Hypothalamus (tissue), 51 donors: ENCODE measurements at places on chromosomes 4 and X.

- DNase-seq: no peak
Observed at GRCh38 chrX:39736216-39737211, 361.2 kb downstream of the BCOR start.

- DNase-seq: no peak
Observed at GRCh38 chrX:149037281-149037870, 467.7 kb downstream of the IDS start.

DNA sequence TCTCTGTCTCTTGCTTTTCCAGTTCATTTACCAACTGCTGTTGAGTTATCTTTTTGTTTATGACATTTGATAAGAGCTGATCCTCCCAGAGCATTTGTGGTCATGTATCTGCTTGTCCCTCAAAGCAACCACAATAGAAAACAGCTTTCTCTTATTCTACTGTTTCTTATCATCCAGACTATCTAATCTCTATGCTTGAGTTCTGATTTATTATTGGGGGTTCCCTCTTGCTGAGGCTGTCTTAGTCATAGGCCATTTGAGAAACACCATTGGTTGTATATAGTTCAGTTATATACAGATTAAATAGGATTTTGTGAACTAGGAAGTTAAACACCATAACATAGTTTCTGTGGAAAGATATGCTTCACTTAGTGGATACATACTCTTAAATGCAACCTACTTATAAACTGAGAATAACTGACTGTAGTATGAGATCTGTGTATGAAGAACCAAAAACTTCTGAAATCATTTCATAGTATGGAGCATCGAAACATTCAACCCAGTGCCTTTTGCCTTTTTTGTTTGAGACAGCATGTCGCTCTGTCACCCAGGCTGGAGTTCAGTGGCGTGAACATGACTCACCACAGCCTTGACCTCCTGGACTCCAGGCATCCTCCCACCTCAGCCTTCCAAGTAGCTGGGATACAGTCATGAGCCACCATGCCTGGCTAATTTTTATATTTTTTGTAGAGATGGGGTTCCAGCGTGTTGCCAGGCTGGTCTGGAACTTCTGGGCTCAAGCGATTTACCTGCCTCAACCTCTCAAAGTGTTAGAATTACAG is 75.8 kb downstream of the STIM2 start:
- DNase-seq: no peak

DNA sequence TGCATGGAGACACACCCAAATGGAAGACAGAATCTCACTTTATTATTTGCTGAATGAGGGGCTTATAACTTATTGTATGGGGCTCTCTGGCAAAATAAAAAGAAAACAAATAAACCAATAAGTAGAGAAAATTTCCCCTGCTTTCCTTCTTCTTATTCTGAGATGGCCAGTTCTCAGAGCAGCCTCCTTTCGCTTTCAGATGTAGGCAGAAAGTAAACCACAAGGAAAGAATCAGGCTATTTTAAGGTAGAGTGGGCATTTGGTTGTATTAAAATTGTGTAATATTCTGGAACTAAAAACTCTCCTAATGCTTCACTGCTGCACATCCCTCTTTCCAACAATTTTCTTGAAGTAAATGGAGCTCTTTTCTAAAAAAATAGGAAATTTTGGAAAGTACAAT is 241.8 kb downstream of the GALNTL6 start:
- DNase-seq: no peak

- no peak for DNase-seq
Observed at GRCh38 chr4:143353797-143354196, 17.1 kb downstream of the GAB1 start.

DNA sequence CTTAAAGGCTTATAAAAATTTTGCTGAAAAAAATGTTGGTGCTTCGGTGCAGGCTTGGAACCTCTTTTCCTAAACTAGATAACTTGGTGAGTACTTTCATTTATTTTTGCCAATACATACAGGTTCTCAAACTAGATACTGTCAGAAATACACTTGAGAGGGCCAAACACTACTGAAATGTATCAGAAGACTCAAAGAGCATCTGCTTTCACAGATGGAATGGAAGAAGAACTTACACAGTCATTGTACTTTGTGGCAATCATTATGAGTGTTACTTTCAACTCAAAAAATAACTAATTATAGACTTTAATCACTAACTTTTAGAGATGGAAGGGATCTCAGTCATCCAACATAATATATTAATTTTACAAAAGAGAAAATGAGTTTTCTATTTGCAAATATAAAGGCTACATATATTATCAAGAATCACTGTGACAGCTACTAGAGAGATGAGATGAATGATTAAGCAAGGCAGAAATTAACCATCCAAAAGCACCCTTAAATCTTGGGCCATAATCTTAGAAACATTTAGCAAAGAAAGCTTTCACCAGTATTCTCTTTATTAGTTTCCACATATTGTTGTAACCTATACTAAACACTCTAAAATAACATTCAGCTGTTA is 1.0 kb downstream of the ENAM start:
- DNase-seq: no peak

- no peak for DNase-seq
Observed at GRCh38 chr4:86587381-86588140, 6.6 kb upstream of the PTPN13 start.

GRCh38 chrX:134963041-134963440 is 27.8 kb upstream of the SMIM10 start:
- no peak for DNase-seq

GRCh38 chrX:101736651-101737050 is 77.0 kb upstream of the ARMCX2 start:
- no peak for DNase-seq

DNA sequence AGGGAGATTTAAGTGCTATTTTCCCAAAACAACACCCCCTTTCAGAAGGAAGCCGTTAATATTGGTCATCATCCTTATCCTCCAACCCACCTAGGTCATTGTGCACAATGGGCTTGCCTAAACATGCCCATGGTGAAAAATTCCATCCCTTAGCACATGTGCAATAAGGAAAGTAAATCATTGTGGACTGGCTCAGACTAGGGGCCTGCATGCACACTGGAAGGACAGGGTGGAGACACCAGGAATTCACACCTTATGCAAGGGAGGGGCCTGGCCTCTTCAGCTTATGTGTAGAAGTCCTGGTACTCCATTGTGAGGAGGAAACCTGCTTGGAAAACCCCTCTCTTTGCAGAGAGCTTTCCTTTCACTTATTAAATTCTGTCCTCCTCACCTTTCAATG is 311.4 kb upstream of the NDST4 start:
- DNase-seq: no peak

- no peak for DNase-seq
Observed at GRCh38 chr4:120331486-120332370, 265.1 kb upstream of the MAD2L1 start.

- no peak for DNase-seq
Observed at GRCh38 chr4:144699565-144699964, 53.6 kb downstream of the HHIP start.

DNA sequence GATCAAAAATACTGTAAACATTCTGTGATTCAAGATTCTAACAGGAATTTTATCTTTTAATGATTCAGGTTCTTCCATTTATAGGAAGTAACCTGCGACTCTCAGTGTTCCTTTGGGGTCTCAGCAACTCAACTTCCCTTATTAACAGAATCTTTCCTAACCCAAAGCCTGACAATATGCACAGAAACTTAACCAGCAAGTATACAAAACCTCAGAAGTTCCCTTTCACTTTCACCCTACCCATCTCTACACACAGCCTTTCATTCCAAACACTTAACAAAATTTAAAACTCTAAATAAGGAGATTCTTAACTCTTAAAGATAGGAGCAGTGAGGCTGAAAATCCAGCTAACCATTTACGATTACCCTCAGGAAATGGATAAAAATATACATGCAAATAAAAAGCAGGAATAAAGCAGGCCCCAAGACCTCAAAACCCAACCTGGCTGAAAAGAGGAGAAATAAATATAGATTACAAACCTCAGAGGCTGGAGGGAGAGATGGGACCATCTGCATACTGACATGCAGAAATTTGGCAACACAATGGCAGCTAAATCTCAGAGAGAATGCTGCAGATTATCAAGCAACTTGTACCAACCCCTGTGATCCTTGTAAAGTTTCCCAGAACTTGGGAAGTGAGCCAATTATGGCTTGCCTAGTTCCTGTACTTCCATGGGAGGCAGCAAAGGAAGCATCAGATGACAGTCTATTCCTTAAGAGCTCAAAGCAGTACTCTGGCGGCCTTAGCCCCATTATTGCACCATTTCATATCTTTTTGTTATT is 101.0 kb downstream of the ATP11C start:
- no peak for DNase-seq

DNA sequence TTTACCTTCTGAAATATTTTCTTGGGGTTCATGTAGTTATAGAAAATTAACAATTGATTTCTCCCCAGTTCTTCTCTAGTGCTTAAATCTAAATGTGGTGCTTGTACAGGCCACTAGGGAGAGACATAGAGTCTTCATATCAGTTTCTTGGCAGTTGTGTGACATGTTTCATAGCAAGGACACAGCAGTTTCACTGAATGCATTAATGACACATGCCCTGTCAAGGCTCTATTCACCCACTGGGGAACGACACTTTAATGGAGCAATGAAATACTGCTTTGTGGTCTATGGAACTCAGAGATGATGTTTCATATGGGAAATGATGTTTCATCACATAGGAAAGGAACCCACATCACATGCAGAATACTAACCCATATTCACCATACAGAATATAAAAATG is 2.8 kb downstream of the VEGFC start:
- no peak for DNase-seq

DNA sequence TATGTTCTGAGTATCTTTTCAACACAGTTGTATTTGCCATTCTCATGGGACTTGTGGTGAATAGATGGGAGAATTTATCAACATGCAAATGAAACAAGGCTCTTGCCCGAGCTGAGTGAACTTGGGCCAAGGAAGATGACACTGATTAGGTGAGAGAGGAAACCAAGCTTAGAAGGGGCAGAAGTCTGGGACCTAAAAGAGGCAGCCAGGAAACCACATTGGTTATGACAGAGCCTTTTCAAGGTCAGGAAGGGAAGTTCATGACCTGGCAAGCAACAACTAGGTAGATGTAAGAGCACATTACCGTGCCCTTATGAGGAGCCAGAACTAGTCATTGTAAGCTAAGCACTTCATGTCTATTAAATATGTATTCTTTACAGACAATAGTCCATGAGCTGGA is 590.3 kb downstream of the PACRGL start:
- no peak for DNase-seq

GRCh38 chr4:127771535-127772275 is 10.4 kb upstream of the HSPA4L start:
- DNase-seq: no peak

DNA sequence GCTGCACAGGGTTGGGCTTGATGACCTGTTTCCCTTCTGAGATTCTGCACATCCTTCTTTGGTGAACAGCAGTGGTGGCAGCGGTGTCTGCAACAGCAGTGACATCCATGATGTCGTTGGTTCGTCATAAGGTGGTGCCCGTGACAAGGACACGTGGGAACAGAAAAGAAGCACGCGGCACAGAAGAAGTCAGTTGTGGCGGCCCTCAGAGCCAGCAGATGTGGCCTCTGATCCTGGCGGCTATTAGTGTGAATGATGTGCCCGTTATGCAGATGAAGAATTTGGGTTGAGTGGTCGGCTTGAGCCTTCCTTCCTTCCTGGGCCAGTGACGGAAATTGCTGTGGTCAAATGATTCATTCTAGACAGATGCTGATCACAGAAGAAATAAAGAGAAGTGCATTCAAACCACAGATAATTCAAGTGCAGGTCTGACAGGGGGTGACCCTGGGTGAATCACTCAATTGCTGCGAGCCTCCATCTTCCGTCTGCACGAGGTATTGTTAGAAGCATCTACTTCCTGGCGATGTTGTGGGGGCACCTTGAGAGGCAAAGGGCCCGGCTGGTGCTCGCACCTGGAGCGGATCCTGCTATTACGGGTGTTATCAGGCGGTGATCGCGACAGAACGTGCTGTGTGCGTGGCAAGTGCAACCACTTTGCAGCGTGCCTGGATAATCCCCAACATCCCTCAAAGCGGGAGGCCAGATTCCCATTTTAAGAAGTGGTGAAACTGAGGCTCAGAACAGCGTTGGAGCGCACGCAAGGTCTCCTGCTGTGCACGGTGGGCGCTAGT is 215.2 kb upstream of the PSAPL1 start:
- DNase-seq: no peak

DNA sequence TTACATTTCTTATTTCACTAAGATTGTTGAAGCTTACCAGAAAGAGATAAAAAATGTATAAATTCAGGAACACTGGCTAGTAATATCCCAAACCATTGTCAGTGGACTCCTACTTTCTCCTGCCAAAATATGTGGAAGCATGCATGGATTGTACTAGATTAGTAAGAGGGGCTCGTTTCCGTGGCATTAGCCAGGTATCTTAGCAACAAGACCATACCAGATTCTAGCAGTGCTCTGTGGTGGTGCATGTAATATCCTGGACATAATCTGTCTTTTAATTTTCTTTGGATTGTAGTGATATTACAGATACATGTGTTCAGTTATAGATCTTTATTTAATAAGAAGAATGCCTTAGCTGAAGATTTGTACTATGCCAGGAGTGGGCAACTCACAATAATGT is 371.9 kb upstream of the PITX2 start:
- DNase-seq: no peak

DNA sequence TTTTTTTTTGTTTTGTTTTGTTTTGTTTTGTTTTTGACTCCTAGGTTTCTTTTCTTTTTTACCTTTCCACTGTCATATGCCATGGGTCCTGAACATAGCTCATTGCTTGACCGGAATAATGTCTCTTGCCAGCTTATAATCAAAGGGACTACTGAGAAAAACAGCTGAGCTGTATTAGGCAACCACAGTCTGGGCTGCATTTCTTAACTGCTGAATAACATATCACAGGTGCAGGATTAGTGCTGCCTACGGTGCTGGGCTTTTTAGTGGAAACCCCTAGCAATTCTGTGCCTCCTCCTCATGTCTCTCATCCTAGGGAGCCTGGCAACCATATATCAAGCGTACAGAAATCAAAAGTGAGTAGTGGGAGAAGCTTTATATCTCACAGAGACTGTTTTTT is 333.5 kb downstream of the BMPR1B start:
- no peak for DNase-seq

DNA sequence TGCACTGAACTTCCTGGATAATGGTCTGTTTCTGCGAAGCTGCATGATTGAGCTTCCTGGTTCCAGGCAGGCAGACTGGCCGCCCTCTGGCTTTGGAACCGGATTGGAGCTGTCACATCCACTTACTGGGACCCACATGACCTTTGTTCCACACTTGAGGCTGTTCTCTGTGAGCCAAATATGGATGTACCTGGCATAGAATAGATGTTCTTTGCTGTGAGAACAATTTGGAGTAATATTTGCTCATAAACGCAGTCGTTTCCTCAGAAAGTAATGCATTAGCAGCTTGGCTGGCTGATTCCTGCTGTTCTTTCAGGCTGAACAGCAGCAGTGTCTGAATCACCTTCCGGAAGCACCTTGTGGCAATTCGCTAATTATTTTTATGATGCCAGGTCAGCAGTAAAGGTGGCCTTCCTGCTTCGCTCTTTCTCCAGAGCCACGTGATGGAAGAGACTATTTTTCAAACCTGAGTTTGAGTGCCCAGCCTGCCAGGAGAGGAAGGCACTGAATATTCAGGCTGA is 78.1 kb upstream of the BOD1L1 start:
- DNase-seq: no peak

DNA sequence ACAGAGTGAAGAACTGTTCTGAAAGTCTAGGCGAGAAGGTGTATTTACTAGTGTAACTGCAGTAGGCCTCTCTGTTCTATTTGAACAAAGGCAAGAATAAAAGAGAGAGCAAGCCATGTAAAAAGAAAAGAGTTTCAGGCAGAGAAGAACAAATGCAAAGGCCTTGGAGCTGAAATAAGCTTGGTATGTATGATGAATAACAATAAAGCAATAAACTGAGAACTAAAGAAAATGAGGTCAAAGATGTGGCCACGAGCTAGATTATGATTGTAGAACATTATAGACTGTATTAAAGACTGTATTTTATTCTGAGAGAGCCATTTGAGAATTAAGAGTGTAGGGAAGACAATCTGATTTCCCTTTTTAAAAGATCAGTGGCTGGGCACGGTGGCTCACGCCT is 160.5 kb downstream of the LRBA start:
- no peak for DNase-seq
